ENCODE measurements at places on chromosomes 2 and 18. TPM values are rescaled to one million over a fixed set of nuclear protein-coding genes. Genes with fewer than 3 reads are reported as not detected.

CD8B2 gene
- total RNA-seq, result not detected

CERKL gene
- total RNA-seq, result 0.23 TPM

CKAP2L gene
- total RNA-seq, result 21.6 TPM

TLX2 gene
- not detected for total RNA-seq

FER1L5 gene
- not detected for total RNA-seq

SERPINB10 gene
- total RNA-seq, result not detected

RTKN gene
- 63.0 TPM for total RNA-seq

FNDC4 gene
- total RNA-seq, result 0.79 TPM

C2orf78 gene
- total RNA-seq, result not detected

DPP10 gene
- total RNA-seq, result not detected

KANSL1L gene
- total RNA-seq, result 9.8 TPM

TSGA10 gene
- total RNA-seq, result 7.9 TPM

MALL gene
- total RNA-seq, result 1.8 TPM

DNPEP gene
- 81.5 TPM for total RNA-seq

TM4SF20 gene
- not detected for total RNA-seq

PMAIP1 gene
- 21.7 TPM for total RNA-seq

C1QL2 gene
- total RNA-seq, result not detected

RBM43 gene
- total RNA-seq, result 3.0 TPM

SLC14A1 gene
- total RNA-seq, result not detected

SGPP2 gene
- 47.4 TPM for total RNA-seq

ANKRD30B gene
- total RNA-seq, result not detected

SATB2 gene
- 22.2 TPM for total RNA-seq

ORC2 gene
- 51.5 TPM for total RNA-seq

DES gene
- total RNA-seq, result not detected

DNAJB2 gene
- total RNA-seq, result 58.2 TPM

CGREF1 gene
- 10.9 TPM for total RNA-seq

PTPRN gene
- not detected for total RNA-seq

SERPINB3 gene
- total RNA-seq, result 0.28 TPM

SLC30A3 gene
- not detected for total RNA-seq

UCN gene
- total RNA-seq, result 9.5 TPM

MC4R gene
- not detected for total RNA-seq

TEKT4 gene
- not detected for total RNA-seq

MAPRE2 gene
- total RNA-seq, result 7.7 TPM

MRPL53 gene
- 115 TPM for total RNA-seq

ASAP2 gene
- 80.8 TPM for total RNA-seq

MC2R gene
- total RNA-seq, result not detected

CYS1 gene
- total RNA-seq, result not detected

CYP20A1 gene
- total RNA-seq, result 14.5 TPM

GPR55 gene
- total RNA-seq, result not detected

ZNF804A gene
- total RNA-seq, result not detected

RGPD3 gene
- 0.20 TPM for total RNA-seq

ZNF385B gene
- total RNA-seq, result not detected

ADGRF3 gene
- total RNA-seq, result not detected

SLC20A1 gene
- total RNA-seq, result 295 TPM
